Activated CD8-positive, alpha-beta memory T cell treated with anti-CD3 and anti-CD28 coated beads for 24 hours (primary cell): ENCODE measurements at places on chromosomes 2 and 18.

DNA sequence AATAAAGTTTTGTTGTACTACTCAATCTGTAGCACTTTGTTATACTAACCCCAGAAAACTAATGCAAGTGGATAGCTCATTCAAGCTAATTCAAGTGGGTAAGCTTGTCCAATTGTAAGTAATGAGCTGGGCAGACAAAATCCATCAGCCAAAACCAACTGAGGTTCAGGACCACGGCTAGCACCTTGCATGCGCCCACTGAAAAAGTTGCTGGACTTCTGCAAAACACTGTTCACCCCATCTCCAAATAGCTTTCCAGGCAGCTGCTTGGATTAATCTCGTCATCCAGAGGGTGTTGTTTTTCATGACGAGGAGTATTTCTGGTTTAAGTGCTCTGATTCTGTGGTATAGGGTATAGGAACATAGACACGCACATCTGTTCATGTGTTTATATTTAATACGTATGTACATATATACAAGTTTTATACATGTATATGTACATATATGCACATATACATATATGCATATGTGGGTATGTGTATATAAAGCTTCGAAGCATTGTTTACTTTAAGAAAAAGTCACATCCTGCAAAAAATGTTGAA, 307.5 kb downstream of the GALR1 start:
- DNase-seq = no peak

DNA sequence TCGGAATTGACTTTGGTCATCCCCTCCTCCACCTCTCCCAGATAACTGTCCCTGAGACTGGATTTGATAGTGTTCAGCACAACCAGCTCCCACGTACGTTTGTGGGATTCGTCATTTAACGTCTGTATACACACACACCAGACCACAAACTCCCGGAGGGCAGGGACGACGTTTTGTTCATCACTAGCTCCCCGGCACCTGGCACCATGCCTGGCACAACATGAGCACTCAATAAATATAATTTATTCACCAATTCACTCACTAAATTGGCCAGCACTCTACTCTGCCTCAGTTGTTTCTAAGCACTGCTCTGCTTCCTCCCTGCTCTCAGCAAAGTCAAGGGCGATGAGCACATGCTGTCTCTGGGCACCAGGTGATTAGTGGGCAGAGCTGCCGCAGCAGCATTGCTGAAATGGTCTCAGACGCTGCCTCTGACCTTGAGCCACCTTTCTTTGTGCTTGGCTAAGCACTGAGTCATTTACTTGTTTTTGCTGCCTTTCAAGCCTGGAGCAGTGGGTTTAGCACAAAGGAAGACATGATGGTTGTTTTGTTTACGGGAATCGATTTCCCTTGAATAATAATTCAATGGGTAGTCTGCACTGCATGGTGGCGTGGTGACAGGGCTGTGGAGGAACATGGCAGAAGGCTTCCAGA, 19.3 kb upstream of the LOXHD1 start:
- DNase-seq = no peak

GRCh38 chr18:79523736-79524180, 128.0 kb downstream of the NFATC1 start:
- DNase-seq = no peak

GRCh38 chr18:13943338-13943737, 28.0 kb upstream of the MC2R start:
- no peak for DNase-seq

DNA sequence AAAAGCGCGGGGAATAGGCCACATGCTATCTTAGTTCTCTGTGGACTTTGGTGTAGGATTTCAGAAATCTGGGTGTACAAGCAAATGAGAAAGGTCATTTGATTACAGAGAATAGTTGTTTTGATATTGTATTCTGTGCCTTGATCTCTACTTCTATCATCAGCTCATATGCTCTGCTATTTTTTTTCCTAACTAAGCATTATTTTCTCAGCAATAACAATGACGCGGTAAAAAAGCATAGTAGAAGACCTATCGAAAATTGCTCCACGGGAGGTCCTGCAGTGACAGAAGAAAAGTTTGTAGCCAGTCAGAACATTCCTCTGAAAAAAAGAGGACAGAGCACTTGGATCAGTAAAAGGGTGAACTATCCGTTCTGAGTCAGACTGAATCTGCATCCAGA, 2.8 kb upstream of the SETBP1 start:
- DNase-seq = no peak

- no peak for DNase-seq
Observed at GRCh38 chr2:157433394-157433793, 10.5 kb downstream of the CYTIP start.
